Stimulated activated CD8-positive, alpha-beta memory T cell treated with anti-CD3 and anti-CD28 coated beads, Interleukin-15, amount 100 ng/mL, for 24 hours (primary cell): ENCODE measurements at places on chromosomes 7 and 10.
A peak's percentile ranks its signal among the peaks of the same experiment; 100 is the strongest.

DNA sequence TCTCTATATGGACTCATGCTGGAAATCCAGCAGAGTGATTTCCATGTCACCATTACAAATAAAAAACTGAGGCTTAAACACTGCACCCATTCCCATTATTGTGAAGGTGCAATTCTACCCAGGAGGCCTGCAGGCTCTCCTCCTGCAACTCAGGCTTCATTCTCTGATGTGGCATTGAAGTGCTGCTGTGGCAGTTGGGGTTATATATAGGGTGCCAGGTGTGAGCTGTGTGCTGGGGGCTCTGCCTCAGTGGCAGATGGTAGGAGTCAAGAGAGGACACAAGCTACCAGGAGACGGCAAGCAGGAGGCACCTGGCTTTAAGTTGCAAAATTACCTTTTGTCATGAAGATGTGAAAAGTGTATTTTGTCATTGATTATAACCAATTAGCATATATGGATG lies 21.3 kb downstream of the ZNF107 start:
- no peak for DNase-seq

DNA sequence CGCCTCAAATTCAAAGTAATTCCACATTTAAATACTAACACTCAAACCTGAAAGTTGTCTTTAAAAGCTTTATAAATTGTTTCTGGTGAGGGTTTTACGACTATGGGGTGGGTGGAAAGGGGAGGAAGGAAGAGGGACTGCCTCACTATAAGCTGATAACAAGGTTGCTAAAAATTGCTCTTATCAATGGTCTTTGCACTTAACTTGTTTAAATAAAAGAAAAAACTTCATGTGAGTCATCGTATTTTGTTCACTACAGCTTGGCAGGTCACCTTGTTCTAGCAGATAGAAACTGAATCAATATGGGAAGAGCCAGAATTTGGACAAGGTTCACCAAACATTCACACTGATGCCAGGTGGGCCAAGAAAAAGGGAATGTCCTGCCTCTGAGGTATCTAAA lies 129.2 kb downstream of the TES start:
- no peak for DNase-seq

GRCh38 chr7:11343818-11344413 lies 370.2 kb downstream of the PHF14 start:
- no peak for DNase-seq

GRCh38 chr10:115118346-115118745 lies 25.2 kb downstream of the ATRNL1 start:
- DNase-seq = no peak

DNA sequence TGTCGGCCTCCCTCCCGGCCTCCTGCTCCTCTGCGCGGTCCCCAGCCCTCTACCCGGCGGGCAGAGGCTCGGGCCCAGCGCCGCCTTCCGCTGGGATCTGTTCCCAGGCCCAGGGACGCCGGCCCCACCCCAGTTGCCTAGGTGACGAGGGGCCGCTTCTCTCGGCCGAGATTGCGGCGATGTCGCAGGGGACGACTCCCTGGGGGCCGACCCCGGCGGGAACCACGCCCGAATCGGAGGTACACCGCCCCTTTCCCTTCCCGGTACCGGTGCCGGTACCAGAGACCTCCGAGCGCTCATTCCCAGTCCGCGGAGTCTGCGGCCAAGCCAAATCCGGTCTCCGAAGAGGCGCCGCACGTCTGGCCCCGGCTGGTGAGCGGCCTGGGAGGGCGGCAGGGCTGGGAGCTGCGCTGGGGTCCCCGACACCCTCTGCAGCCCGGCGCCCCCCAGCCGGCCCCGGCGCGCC lies at the start of gene CABCOCO1:
CABCOCO1 (plus strand) TSS at position 136 of the 466 bp plus-strand sequence; CDS start at position 180, 44 bp downstream.
- DNase-seq = no peak

GRCh38 chr7:53541475-53541874 lies 506.0 kb downstream of the POM121L12 start:
- DNase-seq = no peak

DNA sequence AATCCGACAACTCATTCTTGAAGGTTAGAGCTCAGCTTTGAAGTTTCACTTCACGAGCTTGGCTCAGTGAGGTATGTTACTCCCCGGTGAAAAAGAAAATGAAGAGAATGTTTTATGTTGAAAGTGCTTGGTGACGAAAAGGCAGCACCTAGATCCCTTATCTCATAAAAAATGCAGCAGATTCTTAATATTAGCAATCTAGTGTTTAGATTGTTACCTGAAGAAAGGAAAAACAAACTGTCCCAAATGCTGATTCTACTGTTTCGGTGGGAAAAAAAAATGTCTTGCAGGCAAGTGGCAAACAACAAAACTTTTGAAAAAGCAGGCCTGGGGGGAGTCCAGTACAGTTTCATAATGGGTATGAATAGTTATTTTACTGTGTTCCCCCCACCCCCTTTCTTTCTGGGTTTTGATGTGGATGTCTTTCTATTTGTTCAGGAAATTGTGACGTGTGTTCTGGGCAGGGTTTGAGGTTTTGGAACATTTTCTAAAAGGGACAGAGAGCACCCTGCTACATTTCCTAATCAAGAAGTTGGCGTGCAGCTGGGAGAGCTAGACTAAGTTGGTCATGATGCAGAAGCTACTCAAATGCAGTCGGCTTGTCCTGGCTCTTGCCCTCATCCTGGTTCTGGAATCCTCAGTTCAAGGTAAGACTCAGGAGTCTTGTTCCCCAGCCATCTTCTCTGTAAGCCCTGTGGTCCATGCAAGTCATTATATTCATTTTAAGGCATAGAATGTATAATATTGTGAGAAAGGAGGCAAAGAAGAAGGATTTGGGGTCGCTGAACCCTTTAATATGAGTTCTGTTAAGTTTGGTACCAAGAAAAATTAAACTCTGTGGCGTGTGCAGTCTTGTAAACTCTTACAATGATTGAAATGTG lies at the start of gene SRGN:
SRGN (plus strand) TSS at position 514 of the 881 bp plus-strand sequence; CDS start at position 569, 55 bp downstream.
- DNase-seq = no peak

- no peak for DNase-seq
Observed at GRCh38 chr7:132181946-132182685, 394.2 kb downstream of the PLXNA4 start.

- DNase-seq = no peak
Observed at GRCh38 chr7:22445140-22445743, 54.7 kb downstream of the STEAP1B start.

DNA sequence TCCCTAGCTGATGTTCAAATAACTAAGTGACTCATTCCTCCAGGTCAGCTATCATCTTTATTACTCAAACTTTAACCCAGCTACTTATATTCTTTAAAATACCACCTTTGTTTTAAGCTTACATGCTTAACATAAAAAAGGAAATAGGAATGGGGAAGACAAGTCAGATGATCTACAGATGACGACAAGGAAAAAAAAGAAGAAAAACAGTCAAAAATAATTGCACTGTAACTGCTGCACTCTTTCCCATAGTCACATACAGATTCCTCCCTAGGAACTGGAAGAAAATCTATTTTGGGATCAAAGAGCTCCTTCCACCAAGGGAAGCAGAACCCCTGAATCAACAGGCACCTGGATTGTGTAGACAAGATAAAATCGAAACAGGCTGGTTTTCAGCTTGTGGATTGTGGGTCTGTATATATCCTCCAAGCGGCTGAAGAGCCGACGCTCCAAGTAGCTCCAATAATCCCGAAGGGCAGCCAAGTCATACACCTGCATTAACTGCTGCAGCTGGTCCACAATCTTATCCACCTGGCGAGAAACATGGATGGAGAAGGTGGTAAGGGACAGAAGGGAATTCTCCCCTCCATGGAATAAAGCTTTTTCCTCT lies 2.0 kb downstream of the WDR91 start:
- no peak for DNase-seq

- no peak for DNase-seq
Observed at GRCh38 chr10:110167149-110167548, 40.3 kb upstream of the MXI1 start.

DNA sequence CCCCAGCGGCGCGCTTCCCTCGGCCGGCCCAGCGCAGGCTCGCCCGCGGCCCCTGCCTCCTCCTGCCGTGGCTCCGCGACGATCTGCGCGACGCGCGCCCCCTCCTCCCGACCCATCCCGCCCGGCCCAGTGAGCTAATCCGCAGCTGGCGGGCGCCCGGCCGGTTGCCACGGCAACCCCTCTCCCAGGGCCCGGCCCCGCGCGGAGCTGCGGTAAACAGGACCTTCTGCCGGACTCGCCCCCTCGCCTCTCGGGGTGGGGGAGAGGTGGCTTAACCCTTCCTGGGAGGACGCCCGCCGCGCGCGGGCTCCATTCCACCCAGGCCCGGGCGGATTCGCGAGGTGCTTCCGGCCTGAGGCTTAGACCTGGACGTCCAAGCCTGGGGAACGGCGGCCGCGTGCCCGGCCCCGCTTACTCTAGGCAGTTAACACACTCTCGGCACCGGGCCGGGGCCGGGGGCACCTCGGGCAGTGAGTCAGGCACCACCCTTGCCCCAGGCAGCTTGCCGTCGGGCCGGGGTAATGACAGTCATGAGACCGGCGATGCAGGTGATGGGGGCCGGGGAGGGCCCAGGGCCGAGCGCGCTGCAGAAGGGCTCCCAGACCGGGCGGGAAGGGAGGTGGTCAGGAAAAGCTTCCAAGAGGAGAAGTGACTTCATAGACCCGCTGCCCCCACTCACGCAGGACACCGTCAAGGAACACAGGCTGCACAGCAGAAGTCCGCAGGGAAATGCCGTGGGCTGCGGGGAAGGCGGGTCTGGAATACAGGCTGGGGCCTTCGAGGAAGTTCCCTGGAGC lies at the start of gene DENND2A:
DENND2A (minus strand) TSS at position 87 of the 797 bp plus-strand sequence. CDS start 38,416 bp downstream, outside the sequence.
- no peak for DNase-seq

DNA sequence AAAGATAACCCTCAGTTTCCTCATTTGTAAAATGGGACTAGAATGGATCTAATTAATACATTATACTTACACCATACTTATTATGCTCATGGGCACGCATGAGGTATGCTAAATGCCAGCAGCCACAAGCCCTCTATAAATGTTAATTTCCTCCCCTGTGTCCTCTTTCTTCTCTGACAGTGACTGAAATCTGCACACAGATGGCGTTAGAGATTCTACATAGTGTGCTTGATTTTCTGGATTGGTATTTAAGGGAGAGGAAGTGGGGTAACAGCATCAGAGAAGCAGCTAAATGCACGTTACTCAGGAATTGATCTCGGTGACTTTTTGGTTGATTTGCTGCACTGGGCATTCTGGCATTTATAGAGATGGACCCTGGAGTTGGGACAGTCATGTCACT lies 568.5 kb downstream of the CALN1 start:
- DNase-seq = no peak

DNA sequence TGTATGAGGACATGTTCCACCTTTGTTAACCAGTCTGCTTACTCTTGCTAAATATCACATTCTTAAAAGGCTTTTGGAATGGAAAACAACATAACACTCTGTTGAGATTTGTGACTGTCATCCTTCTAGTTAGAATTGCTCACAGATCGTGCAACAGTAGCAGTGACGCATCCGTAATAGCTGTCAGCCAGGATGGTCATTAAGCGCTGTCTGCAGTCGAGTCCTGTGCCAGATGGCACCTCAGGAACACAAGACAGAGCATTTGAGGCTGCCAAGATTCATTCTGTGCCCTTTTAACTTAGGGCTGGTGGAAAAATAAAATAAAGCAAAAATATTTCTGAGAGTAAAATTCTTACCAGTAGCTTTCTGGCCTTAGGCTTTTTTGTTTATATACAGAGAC lies 348.6 kb downstream of the ANKRD7 start:
- no peak for DNase-seq

DNA sequence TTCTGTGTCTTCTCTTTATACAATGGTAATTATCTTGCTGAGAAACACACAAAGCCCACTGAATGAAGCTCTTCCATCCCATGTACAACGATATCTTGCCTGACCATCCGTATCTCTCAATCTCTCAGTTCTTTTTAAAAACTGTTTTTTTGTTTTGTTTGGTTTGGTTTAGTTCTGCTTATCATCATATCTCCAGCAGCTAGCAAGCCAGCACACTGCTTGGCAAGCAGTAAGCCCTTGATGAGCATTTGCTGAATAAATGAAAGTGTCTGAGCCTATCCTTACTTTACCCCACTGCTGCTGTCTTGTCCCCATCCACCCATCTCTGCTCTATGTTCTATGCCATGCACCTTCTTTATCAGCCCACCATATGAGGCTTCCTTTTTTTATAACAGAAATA lies 34.2 kb downstream of the ITGB1 start:
- DNase-seq = no peak

- no peak for DNase-seq
Observed at GRCh38 chr7:92717623-92717992, 118.8 kb downstream of the CDK6 start.

GRCh38 chr7:44102846-44103565 lies 1.1 kb upstream of the AEBP1 start:
- DNase-seq = no peak

GRCh38 chr7:24863626-24864025 lies 106.4 kb upstream of the GSDME start:
- no peak for DNase-seq

DNA sequence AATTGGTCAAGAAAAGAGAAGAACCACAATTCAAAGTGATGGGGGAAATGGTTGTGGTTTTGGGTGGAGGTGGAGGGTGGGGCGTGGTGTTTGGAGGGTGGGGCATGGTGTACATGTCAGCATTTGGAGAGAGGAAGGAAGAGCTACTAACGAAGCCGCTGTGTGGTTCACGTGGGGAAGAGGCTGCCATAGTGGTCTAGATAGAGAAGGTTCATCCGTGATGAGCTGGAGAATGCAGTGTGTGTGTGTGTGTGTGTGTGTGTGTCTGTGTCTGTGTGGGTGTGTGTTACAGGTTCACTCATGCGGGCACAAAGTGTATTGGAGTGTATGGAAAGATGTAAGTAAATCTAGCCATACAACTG lies 6.1 kb upstream of the VCL start:
- DNase-seq = peak; percentile 17

- no peak for DNase-seq
Observed at GRCh38 chr10:51066231-51066630, 8.1 kb upstream of the PRKG1 start.

DNA sequence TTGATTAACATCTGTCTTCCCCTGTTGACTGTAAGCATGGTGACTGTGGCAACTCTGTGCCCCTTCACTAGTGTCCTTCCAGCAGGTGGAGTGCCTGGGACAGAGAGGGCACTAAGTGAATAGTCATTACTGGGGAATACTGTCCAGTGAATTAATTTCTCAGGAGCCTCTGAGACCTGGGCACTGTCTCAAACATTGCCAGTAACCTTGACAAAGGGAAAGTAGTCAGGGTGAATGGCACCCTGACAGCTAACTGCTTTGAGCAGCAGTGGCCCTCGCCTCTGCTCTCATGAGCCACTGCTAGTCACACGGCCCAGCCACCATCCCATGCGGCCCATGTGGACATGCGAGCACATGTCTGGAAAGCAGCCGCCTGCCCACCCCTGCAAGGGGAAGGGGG lies 13.1 kb upstream of the GRB10 start:
- DNase-seq = no peak

GRCh38 chr7:139663608-139664177 lies 114.1 kb downstream of the HIPK2 start:
- DNase-seq = no peak

DNA sequence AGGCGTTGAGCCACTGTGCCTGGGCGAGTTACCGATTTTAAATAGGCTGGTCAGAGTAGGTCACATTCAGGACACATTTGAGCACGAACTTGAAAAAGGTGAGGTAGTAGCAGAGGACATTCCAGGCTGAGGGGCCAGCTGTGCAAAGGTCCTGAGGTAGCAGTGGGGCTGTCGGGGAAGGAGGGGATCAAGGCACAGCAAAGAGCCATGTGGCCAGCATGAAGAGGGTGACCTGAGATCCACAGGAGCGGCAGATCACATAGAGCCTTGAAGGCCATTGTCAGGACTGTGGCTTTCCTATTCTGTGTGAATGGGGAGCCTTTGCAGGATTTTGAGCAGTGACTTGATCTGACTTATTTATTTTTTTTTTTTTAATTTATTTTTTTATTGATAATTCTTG lies 6.5 kb downstream of the ZAN start:
- DNase-seq = no peak
